ENCODE measurements at places on chromosomes 6 and 20.
A peak's percentile ranks its signal among the peaks of the same experiment; 100 is the strongest.

- no peak for DNase-seq
Measured at GRCh38 chr6:49552596-49552995, 2.1 kb downstream of the C6orf141 start.

DNA sequence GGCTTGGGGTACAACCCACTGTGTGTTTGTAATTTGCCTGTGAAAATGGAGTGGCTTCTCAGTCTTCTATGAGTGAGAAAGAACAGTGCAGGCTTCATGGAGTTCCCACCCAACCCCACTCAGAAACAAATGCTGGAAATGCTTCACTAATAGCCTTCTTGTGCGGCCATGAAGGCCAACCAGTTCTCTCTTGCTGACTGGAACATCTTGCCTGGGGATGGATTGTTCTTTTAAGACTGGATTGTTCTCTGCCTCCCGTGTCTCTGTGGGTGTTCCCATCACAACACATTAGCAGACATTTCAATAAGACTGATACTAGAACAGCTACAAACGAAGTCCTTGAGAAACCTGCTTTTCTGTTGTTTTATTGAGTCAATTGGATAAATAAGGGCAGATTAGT lies 110.6 kb downstream of the PPP1R14C start:
- DNase-seq, result no peak

GRCh38 chr20:53657732-53658131 lies 64.1 kb upstream of the ZNF217 start:
- no peak for DNase-seq

- peak; percentile 87 for DNase-seq
Measured at GRCh38 chr6:111427341-111428116, 55.5 kb downstream of the REV3L start.

DNA sequence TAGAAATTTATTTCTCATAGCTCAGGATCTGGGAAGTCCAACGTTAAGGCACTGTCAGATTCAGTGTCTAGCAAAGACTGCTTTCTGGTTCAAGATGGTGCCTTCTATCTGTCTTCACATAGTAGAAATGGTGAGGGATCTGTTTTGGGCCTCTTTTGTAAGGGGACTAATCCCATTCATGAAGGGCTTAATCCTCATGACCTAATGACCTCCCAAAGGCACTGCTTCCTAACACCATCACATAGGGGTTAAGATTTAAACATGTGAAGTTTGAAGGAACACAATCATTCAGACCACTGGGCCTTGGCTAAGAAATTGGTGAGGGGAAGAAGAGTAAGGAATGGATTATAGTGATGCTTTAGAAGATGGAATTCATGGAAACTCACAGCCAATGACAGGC lies 237.6 kb downstream of the PACRG start:
- DNase-seq, result no peak

DNA sequence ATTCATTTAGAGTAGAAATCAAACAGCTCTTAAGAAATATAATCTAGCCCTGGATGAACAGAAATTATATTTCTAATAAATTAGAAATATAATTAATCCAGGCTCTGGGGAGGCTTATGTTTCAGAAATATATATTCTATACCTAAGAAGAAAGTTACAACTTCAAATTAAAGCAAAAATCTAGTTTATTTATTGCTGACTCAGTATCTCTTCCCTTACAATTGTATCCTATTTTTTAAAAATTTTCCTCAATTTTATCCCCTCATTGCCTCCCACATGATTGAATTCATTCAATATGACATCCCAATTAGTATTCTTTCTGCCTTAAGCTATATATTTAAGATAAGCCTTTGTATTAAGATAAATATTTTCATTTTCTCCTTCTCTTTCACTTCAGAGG lies 71.4 kb downstream of the HS3ST5 start:
- no peak for DNase-seq

DNA sequence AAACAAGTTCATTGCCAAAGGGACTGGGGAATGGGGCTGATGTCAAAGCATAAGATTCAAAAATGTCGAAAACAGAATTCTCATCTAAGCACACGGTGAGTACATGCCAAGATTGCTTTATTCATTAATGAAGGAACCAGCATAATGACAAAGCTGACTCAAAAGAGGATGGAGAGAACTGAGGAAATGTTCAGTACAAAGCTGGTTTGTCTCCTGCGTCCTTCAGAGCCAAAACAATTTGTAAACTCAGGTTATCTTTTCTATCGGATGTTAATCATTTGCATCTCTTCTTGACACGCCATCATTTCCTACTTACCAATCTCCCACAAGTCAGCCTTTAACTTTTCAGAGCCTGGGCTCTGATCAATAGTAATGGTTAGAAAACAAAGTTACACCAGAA lies 195.6 kb upstream of the PMEPA1 start:
- no peak for DNase-seq

GRCh38 chr6:66902457-66902856 lies 1195.4 kb upstream of the EYS start:
- no peak for DNase-seq

DNA sequence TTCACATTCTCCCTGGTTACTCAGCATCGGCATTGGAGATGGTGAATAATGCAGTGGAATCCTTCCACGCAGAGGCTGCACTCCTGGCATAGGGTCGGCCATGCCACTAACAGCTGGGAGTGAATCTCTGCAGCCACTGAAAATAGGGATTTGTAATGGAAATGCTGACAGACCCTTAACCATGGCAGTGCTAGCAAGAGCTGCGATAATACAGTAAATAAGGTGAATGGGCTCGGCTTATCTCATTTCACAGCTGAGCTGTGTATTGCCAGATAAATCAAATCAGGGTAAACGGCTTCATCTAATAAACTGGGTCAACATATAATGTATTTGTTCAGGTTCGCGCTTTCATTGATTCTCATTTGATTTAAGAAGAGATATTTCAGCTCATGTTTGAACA lies 156.8 kb downstream of the SLC35B3 start:
- DNase-seq, result no peak

DNA sequence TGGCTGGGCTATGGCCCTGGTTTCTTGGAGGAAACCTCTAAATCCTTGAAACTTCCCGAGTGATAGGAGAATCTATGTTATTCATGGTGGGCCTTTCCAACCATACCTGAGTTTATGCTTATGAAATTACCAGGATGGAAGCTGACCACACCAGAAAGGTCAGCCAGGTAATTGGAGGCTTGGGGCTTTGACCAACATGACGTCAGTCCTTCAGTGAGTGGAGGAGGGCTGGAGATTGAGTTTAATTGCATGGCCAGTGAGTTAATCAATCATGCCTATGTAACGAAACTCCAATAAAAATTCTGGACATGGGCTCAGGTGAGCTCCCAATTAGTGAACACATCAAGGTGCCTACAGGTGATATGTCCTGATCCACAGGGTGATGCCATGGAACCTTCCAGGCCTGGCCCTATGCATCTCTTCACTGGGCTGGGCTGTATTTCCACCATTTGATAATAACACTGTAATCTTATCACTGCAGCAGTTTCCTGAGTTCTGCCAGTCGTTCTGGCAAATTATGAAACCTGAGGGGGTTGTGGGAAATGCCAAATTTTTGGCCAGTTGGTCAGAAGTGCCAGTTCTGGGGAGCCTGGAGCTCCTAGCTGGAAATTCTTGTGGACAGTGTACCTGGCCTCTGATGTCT lies 106.5 kb downstream of the CDH26 start:
- DNase-seq, result no peak

DNA sequence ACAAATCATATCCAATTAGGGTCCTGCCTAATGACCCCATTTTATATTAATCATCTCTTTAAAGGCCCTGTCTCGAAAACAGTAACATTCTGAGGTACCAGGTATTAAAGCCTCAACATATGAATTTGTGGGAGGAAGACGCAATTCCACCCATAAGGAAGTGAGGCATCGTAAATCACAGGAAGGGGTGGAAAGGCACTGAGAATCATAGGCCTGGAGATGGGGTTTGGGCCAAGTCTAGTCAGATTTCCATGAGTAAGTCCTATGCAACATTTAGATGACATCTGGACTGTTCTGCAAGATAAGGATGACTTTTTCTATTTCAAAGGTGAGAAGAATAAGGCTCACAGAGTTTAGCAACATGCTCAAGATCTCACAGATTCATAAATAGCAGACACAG lies 534.0 kb downstream of the KHDRBS2 start:
- DNase-seq, result no peak

- DNase-seq, result no peak
Measured at GRCh38 chr6:1615151-1615852, 5.6 kb downstream of the FOXC1 start.

All from fibroblast of skin of back (primary cell).